ENCODE measurements at places on chromosomes 4 and X. TPM values are rescaled to one million over a fixed set of nuclear protein-coding genes. Genes with fewer than 3 reads are reported as not detected.

SSX2B gene
- total RNA-seq: not detected

LNX1 gene
- not detected for total RNA-seq

NHSL2 gene
- total RNA-seq: 1.2 TPM

PAGE2 gene
- total RNA-seq: not detected

CORIN gene
- total RNA-seq: 0.49 TPM

FAT4 gene
- not detected for total RNA-seq

NEK1 gene
- 13.4 TPM for total RNA-seq

GRIA3 gene
- not detected for total RNA-seq

EDNRA gene
- not detected for total RNA-seq

SPATA18 gene
- total RNA-seq: 0.56 TPM

SOX3 gene
- not detected for total RNA-seq

SOD3 gene
- not detected for total RNA-seq

CTAG2 gene
- not detected for total RNA-seq

PARM1 gene
- not detected for total RNA-seq

MGAT4D gene
- not detected for total RNA-seq

RTL5 gene
- 0.07 TPM for total RNA-seq

NCAPG gene
- 43.4 TPM for total RNA-seq

ARX gene
- not detected for total RNA-seq

SAGE1 gene
- total RNA-seq: not detected

MBTPS2 gene
- 10.7 TPM for total RNA-seq

ZAR1 gene
- total RNA-seq: not detected

FABP2 gene
- total RNA-seq: not detected

XAGE2 gene
- total RNA-seq: not detected

LONRF3 gene
- 0.32 TPM for total RNA-seq

CT45A2 gene
- total RNA-seq: not detected

RBM46 gene
- total RNA-seq: not detected

FRAS1 gene
- not detected for total RNA-seq

TMLHE gene
- total RNA-seq: 10.2 TPM

HSD17B13 gene
- 0.22 TPM for total RNA-seq

TRMT44 gene
- total RNA-seq: 26.3 TPM

HAND2 gene
- not detected for total RNA-seq

SH3RF1 gene
- 0.07 TPM for total RNA-seq

UGT2B11 gene
- not detected for total RNA-seq

NMU gene
- not detected for total RNA-seq

ZCCHC18 gene
- 0.34 TPM for total RNA-seq

LPAR4 gene
- not detected for total RNA-seq

ASB9 gene
- total RNA-seq: 0.39 TPM

FATE1 gene
- total RNA-seq: not detected

STBD1 gene
- total RNA-seq: 1.9 TPM

BTC gene
- total RNA-seq: not detected

AVPR2 gene
- total RNA-seq: not detected

NKX6-1 gene
- not detected for total RNA-seq

PRDM5 gene
- not detected for total RNA-seq

SERPINA7 gene
- total RNA-seq: not detected

SPOCK3 gene
- total RNA-seq: not detected

CD38 gene
- total RNA-seq: 213 TPM

APBB2 gene
- total RNA-seq: 6.2 TPM

ZXDA gene
- total RNA-seq: 4.8 TPM

TSPAN7 gene
- 0.34 TPM for total RNA-seq

NWD2 gene
- total RNA-seq: not detected
